Heart left ventricle (tissue), 16 donors: ENCODE measurements at places on chromosomes 12 and 14.

DNA sequence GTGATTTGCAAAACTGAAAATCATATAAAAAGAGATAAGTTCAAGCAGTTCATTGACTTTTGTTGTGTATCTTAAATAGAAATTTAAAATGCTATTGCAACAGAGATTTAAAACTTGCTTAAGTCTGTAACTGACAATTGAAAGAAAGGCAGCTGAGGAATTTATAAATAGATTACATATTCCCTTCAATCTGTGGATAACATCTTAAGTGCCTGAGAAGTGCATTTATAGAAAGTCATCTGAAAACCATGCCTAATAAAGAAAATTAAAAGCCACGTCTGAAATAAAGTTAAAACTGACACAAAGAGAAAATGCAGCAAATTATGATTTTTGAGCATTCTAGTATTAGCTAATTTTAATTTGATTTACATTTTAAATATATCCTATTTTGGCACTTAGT lies 479.8 kb downstream of the MDGA2 start:
- DNase-seq = no peak

GRCh38 chr12:132411457-132411856 lies 78.5 kb upstream of the FBRSL1 start:
- no peak for DNase-seq

- DNase-seq = no peak
Measured at GRCh38 chr12:101769865-101770264, 30.6 kb upstream of the SYCP3 start.

DNA sequence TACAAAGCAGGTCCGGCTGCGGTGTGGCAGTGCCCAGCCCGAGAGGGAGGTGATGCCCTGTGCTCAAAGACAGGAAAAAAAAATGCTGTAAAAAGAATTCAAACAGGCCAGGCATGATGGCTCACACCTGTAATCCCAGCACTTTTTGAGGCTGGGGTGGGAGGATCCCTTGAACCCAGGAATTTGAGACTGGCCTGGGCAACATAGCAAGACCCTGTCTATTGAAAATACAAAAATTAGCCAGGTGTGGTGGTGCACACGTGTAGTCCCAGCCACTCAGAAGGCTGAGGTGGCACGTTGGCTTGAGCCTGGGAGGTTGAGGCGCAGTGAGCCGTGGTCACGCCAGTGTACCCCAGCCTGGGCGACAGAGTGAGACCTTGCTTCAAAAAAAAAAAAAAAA lies 26.4 kb downstream of the DNAH10 start:
- no peak for DNase-seq
